Cerebellum (tissue), 4 donors: ENCODE measurements at places on chromosomes 12 and 14.

DNA sequence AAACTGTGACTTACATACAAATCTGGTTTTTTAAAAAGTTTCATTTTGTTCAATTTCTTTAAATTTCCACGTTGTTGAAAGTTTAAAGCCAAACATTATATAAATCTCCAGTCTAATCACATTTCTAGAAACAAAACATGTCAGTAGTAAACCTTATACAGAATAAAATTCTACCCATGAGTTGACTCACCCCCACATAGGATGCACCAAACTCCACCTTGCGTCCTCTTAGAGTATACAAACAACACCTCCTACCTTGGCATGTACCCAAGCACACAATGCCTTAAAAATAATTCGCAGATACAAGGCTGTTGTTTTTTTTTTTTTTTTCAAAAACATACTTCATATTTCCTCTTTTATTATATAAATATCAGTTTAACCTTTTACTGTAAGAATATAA lies 3.3 kb downstream of the FBXL14 start:
- DNase-seq = peak; percentile 41

- DNase-seq = no peak
Observed at GRCh38 chr14:74501691-74502090, 8.1 kb downstream of the ISCA2 start.

GRCh38 chr12:80946591-80946990 lies 8.9 kb upstream of the LIN7A start:
- DNase-seq = no peak

- DNase-seq = no peak
Observed at GRCh38 chr12:118958520-118958919, 22.8 kb upstream of the SRRM4 start.

- DNase-seq = no peak
Observed at GRCh38 chr12:130831246-130831645, 7.8 kb downstream of the STX2 start.
